ENCODE measurements at places on chromosomes 5 and 9. TPM values are rescaled to one million over a fixed set of nuclear protein-coding genes. Genes with fewer than 3 reads are reported as not detected.

GRCh38 chr5:139660923-139661814 lies 13.0 kb downstream of the CXXC5 start:
- peak; percentile 74 for DNase-seq

GRCh38 chr9:109912082-109912582 lies 132.1 kb downstream of the PALM2AKAP2 start:
- DNase-seq = peak; percentile 79

DNA sequence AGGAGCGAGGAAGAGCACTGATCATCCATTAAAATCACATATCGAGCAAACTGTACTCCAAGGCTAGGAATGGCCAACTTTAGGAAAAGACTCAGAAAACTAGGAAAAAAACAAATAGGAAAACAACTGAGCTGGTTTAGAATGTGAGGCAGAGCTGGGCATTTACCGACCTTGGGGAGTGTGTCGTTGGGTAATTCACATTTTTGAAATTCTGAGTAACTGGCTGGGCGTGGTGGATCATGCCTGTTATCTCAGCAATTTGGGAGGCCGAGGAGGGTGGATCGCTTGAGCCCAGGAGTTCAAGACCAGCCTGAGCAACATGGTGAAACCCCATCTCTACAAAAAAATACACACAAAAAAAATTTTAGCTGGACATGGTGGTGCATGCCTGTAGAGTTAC lies 70.1 kb downstream of the ZFAND5 start:
- DNase-seq = no peak

DNA sequence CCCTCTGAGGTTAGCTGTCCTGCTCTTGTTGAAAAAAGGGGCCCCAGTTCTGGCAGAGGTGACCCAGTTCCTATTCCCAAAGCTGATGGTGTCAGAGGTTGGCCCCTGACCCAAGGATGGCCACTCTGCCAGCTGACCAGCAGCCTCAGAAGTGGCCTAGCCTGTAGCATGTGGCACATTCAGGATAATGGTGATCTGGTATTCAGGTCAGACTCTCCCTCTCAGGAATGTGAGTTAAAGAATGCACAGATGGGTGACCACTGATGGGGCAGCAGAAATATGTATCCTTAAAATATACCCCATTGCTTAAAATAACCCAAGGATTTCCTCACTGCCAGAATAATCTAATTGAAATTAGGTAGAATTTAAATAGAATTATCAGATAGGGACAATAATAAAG lies 369.2 kb downstream of the SEMA5A start:
- no peak for DNase-seq

DNA sequence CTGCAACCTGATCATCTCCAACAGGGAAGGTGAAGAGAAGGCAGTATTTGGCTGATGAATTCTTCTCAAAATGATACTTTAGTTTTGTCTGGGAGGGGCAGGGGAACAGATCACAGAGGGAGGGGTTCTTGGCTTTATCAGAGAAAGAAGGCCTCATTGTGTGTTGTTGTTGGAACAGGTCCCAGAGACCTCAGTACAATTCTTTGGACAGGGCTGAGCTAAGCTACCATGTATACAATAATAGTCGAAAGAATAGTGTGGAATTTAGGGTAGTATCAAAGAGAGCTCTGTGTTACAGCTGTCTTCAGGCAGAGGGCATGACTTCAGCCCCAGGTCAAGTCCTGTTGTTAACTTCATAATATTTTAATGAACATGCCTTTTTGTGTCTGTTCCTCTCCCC lies 39.9 kb downstream of the ARHGAP26 start:
- DNase-seq = no peak

Gene GARIN3
- polyA plus RNA-seq = not detected

GRCh38 chr5:150067405-150067960 lies 18.9 kb downstream of the CSF1R start:
- DNase-seq = no peak

Gene LHX3
- not detected for polyA plus RNA-seq

All from BJ (cell line).